NCI-H526 treated with DMSO at 0.1 percent for 48 hours (cell line): ENCODE measurements at places on chromosomes 1 and 21.
A peak's percentile ranks its signal among the peaks of the same experiment; 100 is the strongest.

- no peak for DNase-seq
These were observed 80.0 kb upstream of the HP1BP3 start for GRCh38 chr1:20867062-20867461.

GRCh38 chr21:41759214-41759840, 7.5 kb downstream of the RIPK4 start:
- no peak for DNase-seq

DNA sequence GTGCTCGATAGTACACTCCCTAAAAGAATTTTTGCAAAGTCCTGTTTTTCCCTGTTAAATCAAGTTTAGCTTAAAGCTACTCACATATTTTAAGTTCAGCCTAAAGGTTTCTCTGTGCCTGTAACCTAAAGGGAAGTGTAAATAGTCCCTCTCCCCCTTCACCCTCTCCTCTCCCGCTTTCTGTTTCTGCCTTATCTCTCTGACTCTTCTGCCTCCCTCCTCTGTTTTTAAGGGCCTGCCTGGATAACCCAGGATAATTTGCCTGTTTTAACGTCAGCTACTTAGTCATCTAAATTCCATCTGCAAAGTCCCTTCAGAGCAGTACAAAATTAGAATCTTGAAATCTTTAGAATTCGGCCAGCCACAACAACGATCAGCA, 92.6 kb downstream of the NID1 start:
- DNase-seq: no peak

DNA sequence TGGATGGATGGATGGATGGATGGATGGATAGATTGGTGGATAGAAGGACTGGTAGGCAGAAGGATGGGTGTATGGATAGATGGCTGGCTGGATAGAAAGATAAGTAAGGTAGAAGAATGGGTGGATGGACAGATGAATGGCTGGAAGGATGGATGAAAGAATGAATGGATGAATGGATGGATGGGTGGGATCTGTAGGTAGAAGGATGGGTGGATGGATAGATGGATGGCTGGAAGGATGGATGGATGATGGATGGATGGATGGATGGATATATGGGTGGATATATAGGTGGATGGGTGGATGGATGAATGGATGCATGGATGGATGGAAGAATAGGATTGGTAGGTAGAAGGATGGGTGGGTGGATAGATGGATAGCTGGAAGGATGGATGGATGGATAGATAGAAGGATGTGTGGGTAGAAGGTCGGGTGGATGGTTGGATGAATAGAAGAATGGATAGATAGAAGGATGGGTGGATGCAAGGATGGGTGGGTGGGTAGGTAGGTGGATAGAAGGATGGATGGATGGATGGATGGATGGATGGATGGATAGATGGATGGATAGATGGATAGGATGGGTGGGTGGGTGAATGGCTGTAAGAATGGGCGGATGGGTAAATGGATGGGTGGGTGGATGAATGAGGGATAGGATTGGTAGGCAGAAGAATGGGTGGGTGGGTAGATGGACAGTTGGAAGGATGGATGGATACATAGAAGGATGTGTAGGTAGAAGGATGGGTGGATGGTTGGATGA, 7.5 kb downstream of the MASP2 start:
- DNase-seq: no peak

- DNase-seq: peak; percentile 14
These were observed 14.4 kb upstream of the CAMTA1 start for GRCh38 chr1:6770751-6771440.

DNA sequence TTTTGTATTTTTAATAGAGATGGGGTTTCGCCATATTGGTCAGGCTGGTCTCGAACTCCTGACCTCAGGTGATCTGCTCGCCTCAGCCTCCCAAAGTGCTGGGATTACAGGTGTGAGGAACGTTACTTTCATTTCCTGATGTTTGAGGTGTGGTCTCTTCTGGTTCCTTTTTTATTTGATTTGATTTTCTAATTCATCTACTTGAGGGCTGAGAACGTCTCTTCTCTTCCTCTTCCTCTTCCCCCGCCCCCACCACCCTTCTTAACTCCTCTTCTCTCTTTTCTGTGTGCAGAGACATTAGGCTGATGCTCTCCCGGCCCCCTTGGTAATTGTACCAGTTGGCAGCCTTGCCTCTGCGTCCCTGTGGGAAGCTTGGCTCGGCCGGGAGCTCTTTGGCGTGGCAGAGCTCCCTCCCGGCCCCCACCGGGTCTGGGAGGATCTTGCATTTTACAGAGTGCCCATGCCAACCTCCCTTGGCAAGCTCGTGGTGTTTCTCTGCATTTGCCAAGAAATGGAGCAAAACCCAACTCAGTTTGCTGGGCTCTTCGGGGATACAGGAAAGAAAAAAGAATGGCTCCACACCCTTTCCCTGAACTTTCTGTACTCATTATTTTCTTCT, 19.9 kb downstream of the CRYAA start:
- no peak for DNase-seq
